ENCODE measurements at places on chromosomes 12 and 14.

- no peak for DNase-seq
Observed at GRCh38 chr14:79331830-79332229, 879.5 kb downstream of the DIO2 start.

DNA sequence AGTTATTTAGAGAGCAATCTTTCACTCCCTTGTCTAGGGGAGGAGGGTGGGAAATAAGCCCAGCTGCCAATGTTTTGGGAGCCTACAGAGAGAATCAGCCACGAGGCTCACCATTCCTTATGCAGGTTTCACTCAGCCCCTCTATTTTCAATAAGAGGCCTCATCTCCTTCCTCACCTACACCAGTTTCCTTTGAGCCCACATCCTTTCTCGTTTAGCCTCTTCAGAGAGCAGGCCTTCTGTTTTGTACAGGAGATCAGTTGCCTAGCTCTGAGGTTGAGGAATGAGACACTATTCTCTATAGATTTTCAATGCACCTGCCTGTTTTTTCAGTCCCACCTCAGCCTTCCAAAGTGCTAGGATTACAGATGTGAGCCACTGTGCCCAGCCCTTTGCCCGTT lies 17.9 kb downstream of the SNAPC1 start:
- no peak for DNase-seq

GRCh38 chr14:61889914-61890351 lies 127.7 kb downstream of the SNAPC1 start:
- DNase-seq = no peak

- DNase-seq = no peak
Observed at GRCh38 chr12:46442239-46442638, 69.7 kb upstream of the SLC38A2 start.

DNA sequence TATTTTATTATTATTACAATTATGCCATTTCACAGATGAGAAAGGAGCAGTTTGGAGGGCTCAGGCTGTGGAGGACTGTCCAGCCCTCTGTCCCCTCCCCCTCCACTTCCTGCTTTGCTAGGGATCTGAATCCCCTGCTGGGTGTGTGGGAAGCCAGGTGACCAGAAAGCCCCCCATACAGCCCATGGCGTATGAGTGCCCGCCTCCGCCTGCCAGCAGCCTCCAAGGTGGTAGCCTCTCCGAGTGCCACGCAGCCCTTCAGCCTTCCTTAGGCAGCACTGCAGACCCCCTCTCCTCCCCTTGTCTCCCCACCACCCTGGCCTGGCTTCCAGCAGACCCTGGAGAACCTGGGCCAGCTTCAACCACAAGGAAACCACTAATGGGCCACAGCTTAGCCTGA lies 12.6 kb downstream of the DTX1 start:
- no peak for DNase-seq

- no peak for DNase-seq
Observed at GRCh38 chr14:49959822-49960408, 67.0 kb downstream of the ARF6 start.

DNA sequence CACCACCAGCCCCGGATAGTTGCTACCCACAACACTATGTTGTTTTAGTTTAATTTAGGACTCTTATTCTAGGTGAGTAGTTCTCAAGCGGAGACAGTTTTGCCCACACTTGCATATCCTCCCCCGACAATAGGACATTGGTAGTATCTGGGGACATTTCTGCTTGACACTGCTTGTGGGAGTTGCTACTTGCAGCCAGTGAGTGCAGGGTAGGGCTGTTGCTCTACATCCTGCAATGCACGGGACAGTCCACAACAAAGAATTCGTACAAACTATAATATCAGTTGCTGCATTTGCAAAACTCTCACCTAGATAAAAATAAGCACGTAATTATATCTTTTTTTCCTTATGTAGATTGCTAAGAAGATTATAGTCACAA lies 111.8 kb upstream of the DNM1L start:
- DNase-seq = no peak

GRCh38 chr14:49641697-49642129 lies 6.7 kb upstream of the DNAAF2 start:
- DNase-seq = no peak

DNA sequence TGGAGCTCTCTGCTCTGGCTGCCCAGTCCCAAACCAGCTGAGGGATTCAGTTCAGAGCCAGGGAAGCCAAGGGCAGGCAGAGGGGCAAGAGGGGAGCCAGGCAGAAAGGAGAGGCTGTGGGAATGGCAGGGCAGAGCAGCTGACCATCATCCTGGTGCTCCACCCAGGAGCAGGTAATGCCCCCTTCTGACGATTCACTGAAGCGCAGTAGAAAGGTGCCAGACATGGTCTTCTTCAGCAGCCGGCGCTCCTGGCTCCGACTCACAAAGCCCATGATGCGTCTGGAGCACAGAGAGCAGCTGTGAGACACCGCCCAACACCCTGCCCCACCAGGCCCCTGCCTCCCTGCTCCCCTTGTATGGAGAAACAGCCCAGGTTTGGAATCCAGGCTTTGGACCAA lies 8.0 kb downstream of the IL23A start:
- no peak for DNase-seq

DNA sequence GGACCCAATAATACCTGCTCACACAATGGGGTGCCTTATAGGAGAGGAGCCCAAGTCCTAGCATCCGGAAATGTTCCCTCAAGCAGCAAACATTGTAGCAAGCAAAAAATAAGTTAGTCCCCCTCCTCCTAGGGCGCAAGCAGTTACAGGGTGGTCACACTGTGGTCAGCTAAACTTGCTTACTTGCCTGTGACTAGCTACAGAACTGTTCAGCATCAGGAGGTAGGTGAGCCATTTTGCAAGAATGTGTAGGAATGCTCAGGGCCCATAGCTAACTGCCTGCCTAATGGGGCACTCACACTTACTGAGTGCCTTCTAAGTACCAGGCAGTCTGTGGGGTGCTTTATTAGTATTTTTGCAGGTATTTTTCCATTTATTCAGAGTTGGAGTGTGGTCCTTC lies 154.6 kb upstream of the GRIN2B start:
- no peak for DNase-seq
